ENCODE measurements at places on chromosomes 3 and 15.

DNA sequence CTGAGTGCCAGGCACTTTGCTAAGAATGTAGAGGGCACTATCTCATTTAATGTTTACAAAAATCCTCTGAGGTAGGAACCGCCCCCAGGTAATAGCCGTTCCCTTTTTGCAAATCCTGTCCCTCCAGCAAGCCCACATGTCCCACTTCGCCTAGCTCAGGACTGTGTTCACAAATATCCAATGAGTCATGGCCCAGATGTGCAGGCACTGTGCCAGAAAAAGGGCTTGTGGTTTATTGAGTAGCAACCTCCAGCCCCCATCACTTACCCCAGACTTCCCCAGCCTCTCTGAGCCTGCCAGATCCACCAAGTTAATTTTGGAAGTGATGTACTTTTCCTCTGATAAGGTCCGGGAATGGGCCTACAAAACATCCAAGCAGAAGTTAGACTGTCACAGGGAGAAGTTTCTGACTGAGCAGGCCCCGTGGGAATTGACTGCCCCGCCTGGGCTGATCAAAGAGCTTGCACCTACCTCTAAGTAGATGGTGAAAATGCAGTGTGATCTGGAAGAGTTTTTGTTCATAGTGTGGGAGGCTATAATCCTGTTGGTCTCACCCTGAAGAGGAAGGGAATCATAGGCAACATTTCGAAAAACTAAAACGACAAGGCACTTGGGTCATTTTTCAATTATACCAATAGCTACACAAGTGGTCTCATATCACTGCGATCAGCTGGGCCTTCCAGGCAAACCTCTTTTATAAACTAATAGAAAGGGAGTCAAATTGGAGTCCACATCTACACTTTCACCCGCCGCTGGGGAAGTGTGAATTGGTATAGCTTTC lies 15.7 kb downstream of the KIF9 start:
- DNase-seq = peak; percentile 61

DNA sequence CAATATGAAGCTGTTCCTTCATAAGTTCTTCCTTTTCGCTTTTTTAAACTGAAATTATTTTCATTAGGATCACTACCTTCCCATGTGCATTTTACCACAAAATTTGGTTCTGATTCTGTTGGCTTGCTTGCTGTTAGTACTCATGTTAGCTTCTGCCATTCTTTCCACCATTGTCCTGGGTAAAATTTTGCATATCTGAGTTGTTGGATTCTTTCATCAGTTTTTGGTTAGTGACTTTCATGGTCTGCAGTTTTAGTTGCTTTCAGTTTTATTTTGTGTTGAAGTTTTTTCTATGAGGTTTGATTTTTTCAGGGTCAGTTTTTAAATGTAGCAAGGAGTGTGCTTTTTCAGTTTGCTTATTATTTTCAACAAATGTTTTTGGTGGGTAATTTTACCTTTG lies 71.9 kb downstream of the SMAD3 start:
- DNase-seq = no peak

DNA sequence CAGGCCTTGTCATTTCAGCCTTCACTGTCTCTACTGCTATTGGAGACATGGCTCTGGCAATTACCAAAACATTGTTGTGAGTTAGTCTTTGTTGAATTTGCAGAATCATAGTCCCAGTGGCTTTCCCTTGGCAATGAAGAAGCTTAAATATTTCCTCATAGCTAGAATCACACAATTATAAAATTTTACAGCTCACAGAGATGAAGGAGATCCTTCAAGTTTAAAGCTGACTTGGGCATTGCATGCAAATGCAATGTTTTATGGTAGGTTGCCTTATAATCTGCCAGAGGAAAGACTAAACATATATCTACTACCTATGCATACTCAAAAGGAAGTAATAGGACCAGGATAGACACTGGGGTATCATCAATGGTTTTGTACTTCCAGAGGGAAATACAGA lies 90.9 kb downstream of the LSAMP start:
- DNase-seq = no peak

DNA sequence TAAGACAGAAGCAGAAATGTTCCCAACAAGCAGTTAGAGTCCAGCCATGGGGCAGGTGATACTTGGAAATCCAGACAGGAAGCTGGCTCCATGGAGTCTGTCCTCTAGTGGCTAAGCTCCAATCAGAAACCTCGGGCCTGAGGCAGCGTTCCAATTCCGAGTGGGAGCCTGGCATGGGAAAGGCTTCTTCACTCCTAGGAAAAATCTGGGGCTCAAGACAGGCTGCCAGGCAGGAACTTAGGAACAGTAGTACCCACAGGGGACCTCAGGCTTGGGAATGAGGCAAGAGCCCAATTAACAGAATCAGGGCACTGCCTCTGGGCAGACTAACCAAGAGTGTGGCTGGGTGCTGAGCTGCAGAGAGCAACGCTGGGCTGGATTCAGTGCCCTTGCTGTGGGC lies 6.2 kb upstream of the ATP13A4 start:
- DNase-seq = no peak

DNA sequence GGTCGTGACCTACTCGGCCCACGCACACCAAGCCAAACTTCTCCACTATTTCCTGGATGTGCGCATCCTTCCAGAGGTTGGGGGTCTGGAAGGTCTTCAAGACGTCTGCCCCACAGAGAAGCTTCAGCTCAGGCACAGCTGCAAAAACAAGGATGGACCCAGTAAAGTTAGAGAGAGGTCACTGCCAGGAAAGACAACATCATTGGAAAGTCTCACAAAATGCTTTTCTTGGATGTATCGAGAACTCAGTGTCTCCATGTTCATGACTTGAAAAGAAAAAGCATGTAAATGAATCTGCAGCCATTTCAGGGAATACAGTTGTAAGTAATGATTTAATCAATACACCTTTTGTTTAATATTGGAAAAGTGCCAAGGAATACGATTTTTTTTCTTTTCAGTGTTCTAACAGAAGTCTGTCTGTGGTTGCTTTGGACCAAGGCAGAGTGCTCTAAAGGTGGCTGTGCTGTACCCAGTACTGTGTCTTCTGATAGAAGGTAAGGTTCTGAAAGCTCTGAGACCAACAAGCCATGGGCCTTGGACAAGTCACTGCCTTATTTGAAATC lies 21.8 kb upstream of the RBP1 start:
- DNase-seq = no peak

- DNase-seq = no peak
Measured at GRCh38 chr15:29935296-29936004, 113.2 kb upstream of the TJP1 start.

DNA sequence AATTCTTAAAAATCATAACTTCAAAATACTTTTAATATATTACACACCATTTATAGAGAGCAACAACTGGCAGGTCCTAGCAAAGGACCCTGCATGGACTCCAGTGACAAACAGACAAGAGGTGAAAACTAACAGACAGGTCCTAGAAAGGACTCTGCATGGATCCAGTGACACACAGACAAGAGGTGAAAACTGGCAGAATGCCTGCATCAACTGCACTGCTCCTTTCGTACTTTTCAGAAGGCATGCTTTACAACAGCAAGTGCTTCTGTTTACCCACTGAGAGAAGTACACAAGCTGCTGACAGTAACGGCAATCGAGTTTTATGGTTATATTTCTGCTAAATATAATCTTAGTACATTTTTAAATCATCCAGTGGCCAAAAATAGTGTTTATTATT lies 24.3 kb upstream of the GP5 start:
- no peak for DNase-seq

- no peak for DNase-seq
Measured at GRCh38 chr3:87997966-87998365, 60.8 kb downstream of the CGGBP1 start.

DNA sequence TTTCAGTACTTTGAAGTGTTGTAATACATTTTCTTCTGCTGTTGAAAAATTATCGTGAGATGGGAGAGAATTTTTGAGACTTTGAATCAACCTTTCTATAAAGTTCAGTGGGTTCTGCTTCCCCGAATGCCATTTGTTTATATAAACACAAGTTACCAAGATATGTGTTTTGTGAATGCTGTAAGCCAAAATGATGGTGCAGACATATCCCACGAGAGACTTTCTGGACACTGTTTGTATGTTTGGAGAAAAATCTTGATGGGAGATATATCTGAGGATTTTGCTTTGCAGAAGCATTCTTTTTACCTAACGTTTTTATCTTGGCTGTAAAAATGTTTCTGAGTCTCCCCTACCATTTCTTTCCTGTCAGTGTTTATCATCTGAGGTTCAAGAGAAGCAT lies 526.6 kb upstream of the ZNF717 start:
- DNase-seq = no peak

DNA sequence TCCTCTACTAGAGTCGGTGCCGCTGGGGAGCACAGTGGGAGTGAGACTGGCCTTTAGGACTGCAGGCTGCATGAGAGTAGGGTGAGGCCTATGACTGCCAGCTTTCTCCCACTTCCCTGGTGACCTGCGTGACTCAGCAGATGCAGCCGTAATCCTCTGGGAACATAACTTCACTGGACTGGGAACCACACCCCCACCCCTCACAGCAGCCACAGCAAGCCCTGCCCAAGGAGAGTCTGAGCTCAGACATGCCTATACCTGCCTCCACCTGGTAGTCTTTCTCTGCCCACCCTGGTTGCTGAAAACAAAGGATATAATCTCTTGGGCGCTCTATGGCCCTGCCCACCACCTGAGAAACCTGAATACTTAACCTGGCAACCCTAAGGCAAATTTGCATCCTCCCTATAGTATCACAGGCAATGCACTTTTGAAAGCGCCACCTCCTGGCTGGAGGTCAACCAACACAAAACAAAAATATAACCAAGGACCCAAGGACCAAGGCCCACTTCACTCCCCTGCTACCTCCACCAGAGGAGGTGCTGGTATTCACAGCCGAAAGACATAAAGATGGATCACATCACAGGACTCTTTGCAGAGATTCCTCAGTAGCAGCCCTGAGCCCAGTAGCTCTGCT lies 308.9 kb downstream of the CTNNB1 start:
- no peak for DNase-seq

DNA sequence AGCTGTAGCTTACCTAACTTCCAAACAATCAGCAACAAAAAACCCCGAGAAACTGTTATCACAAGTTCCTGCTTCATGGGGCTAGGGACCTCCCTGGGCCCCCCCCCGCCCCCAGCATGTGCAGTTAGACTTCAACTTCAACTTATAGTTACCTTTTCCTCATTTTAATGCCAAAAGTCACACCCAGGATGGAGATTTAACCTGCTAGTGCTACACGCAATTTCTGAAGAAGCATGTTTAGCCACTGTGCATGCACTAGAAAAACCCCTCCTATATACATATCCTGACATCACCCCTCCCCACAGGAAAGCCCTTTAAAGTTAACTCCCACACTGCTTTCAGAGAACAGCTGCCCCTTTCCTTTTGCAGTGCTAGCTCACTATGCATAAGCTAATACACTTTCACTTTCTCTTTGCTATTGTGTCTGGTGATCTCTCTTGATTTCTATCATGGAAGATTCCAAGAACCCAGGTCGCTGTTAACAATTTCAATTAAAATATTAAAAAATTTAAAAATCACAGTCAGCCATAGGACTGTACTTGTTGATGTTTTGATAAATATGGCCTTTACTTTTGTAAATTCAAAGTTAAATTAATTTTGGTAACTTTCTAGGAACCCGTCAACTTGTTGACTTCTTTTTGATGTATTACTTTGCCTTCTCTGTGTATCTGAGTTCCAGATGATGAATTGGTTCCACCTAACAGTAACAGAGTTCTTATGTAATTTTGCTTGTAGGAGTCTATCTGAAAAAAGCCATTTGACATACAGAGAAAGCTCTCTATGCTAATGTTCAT lies 75.2 kb upstream of the ACAD9 start:
- DNase-seq = no peak

- no peak for DNase-seq
Measured at GRCh38 chr3:124837730-124838186, 49.4 kb downstream of the ITGB5 start.

GRCh38 chr15:48366584-48367312 lies 35.5 kb downstream of the DUT start:
- DNase-seq = no peak

- DNase-seq = no peak
Measured at GRCh38 chr3:138452436-138452835, 18.0 kb downstream of the ESYT3 start.

- no peak for DNase-seq
Measured at GRCh38 chr15:72983801-72984545, 68.3 kb upstream of the NEO1 start.

DNA sequence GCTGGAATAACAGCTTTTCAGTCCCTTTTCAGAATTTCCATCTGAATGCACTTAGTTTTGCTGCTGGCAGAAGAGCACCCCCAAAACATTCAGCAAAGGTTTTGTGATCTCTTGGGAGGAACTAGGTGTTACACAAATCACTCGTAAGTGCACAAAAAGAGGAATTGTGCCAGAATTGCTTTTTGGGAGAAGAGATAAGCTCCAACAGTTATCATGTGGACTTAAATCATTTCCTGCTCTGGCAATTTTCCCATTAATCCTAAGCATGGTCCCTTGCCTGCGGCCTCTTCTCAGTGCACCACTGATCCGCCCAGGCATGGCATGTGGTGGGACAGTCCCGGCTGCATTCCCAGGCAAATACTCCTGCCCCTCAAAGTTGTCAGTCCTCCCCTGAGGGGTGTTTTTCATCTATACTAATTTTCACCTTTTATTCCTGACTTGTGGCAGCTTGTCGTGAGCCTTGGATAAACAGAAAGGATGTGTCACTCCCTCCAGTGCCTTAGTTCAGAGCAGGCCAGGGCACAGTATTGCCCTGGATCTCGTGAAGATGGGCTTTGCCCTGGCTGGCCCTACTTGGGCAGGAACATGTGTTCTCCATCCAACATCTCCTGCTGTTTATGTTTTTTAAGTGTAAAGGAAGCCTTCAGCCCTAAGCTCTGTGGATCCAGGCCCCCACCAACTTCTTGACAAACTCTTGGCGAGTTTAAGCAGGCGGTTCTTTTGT lies 44.6 kb upstream of the VILL start:
- DNase-seq = no peak
